Activated naive CD8-positive, alpha-beta T cell treated with anti-CD3 and anti-CD28 coated beads, Interleukin-2, amount 50 U/mL, for 24 hours (primary cell): ENCODE measurements at places on chromosomes 7 and 10.

DNA sequence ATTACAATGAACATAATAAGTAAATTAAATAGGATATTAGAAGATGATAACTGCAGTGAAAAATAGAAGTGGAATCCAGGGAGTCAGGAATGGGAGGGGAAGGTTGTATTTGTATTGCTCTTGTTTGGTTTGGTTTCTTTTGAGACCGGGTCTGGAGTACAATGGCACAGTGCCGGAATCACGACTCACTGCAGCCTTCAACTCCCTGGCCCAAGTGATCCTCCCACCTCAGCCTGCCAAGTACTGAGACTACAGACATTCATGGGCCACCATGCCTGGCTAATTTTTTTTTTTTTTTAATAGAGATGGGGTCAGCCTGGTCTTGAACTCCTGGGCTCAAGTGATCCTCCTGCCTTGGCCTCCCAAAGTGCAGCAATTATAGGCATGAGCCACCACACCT, 59.9 kb upstream of the LRRC4 start:
- DNase-seq, result no peak

DNA sequence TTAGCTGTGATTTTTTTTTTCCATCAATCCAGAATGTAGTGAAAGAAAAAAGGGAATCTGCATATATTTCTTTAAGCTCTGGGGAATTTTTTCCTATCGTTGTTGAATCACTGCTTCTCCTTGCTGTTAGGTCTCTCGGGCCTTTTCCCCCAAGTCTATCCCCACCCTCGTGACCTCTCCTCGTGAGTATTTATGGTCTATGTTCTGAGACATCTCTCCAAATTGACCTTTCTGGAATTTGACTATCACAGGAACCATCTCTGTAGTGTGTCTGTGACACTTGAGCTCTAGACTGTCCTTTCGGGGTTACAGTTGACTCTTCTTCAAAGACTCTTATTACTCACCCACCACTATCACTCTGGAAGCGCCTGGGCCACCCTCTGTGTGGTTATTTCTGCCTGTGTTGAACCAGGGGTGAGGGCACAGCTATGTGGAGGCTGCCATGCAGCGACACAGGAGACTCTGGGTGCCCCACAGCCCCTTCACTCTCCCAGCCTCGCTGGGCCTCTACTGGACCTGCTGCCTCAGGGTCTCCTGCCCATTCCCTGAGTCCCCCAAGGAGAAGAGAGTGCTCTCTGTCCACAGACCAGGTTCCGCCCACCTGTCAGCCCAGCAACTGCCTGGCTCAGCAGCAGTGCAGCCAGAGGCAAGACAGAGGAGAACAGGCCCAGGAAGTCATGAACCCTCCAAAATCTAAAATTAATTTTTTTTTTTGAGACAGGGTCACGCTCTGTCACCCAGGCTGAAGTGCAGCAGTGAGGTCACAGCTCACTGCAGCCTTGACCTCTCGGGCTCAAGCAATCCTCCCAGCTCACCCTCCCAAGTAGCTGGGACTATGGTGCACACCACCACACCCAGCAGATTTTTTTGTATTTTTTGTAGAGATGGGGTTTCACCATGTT, 45.7 kb upstream of the PTPRN2 start:
- DNase-seq, result no peak

- DNase-seq, result no peak
Measured at GRCh38 chr10:69696073-69696731, 66.2 kb downstream of the FAM241B start.

GRCh38 chr7:51732116-51732515, 415.5 kb upstream of the COBL start:
- no peak for DNase-seq

- no peak for DNase-seq
Measured at GRCh38 chr10:42490368-42490767, 148.0 kb downstream of the ZNF33B start.

GRCh38 chr7:47685151-47685550, 103.2 kb upstream of the TNS3 start:
- DNase-seq, result no peak

GRCh38 chr7:70346844-70347462, 748.7 kb downstream of the AUTS2 start:
- no peak for DNase-seq

- DNase-seq, result no peak
Measured at GRCh38 chr7:112965506-112965905, 121.1 kb downstream of the GPR85 start.

- DNase-seq, result no peak
Measured at GRCh38 chr10:119545310-119545709, 2.8 kb upstream of the RGS10 start.

GRCh38 chr10:93566435-93567276, at the start of gene FFAR4:
Gene FFAR4 (plus strand): TSS chr10:93566665. CDS start chr10:93566721, 56 bp downstream.
- no peak for DNase-seq

GRCh38 chr10:128694168-128694850, 568.1 kb upstream of the MKI67 start:
- DNase-seq, result no peak

DNA sequence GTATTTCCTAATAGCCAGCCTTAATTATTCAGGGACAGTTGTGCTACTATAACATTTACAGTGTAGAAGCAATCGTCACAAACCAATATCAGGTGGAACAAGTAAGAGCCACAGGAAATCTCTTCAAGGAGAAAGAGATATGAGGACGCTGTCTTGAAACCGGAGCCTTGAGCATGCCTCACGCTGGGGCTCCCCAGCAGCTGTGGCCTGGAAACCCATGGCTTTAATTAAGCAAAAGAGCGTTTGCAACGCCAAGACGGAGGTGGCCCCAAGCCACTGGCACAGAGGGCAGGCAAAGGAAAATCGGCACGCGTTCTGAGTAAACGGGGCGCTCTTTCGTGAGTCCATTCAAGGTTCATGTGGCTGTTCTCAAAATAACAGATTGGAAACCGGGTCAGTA, 84.4 kb downstream of the C10orf90 start:
- no peak for DNase-seq

DNA sequence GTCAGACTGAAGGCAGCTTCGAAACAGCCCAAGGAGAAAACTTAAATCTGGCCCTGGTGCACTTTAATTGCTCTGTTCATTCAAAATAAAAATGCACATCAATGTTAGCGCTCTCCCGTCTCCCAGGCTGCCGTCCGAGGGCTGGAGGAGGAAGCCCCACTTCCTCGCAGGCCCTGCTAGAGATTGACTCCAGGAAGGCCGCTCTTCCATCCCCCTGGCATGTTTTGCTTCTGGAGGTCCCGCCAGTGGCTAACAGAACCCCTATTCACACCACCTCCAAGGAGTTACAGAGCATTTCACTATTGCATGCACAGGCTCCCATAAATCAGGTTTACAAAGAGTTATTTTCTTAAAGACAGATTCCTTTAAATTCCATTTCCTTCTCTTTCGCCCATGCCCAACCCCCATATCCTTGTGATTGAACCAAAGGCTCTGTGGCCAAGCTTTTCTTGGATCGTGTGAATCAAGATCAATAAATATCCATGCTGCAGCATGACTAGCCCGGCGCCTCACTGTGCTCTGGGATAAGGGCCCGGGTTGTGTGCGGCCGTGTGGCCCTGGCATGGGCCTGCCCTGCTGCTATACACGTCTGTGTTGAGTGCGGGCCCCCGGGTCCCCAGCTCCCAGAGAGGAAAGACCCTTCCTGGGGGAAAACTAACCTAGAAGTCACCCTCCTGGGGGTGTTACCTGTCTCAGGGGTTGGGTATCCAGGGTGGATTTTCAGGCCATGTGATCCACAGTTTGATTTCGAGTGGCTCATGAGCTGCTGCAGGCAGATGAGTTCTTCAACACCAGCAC, 118.7 kb upstream of the GDF10 start:
- DNase-seq, result no peak

GRCh38 chr7:155297517-155298287, at the start of gene INSIG1:
Gene INSIG1 (plus strand): TSS chr7:155297878. CDS start chr7:155298286, 408 bp downstream.
- peak; percentile 92 for DNase-seq
